ENCODE measurements at places on chromosomes 11 and 22. TPM values are rescaled to one million over a fixed set of nuclear protein-coding genes. Genes with fewer than 3 reads are reported as not detected.

OR51B5 gene
- polyA plus RNA-seq: 0.64 TPM

CDK2AP2 gene
- polyA plus RNA-seq: 34.0 TPM

OVOL1 gene
- 16.6 TPM for polyA plus RNA-seq

OR8G1 gene
- polyA plus RNA-seq: 0.02 TPM

SHANK2 gene
- polyA plus RNA-seq: 29.1 TPM

ZP1 gene
- not detected for polyA plus RNA-seq

PRR33 gene
- 0.11 TPM for polyA plus RNA-seq

PDXP gene
- 18.4 TPM for polyA plus RNA-seq

NPAS4 gene
- polyA plus RNA-seq: 0.54 TPM

FERMT3 gene
- polyA plus RNA-seq: 8.1 TPM

IMMP1L gene
- polyA plus RNA-seq: 49.9 TPM

SCO2 gene
- 2.4 TPM for polyA plus RNA-seq

IGHMBP2 gene
- 15.1 TPM for polyA plus RNA-seq

KBTBD3 gene
- 15.0 TPM for polyA plus RNA-seq

PDE2A gene
- polyA plus RNA-seq: 16.5 TPM

Measured in left renal cortex interstitium (tissue), 4 donors.